A172 (cell line): ENCODE measurements at places on chromosomes 12 and 14.

DNA sequence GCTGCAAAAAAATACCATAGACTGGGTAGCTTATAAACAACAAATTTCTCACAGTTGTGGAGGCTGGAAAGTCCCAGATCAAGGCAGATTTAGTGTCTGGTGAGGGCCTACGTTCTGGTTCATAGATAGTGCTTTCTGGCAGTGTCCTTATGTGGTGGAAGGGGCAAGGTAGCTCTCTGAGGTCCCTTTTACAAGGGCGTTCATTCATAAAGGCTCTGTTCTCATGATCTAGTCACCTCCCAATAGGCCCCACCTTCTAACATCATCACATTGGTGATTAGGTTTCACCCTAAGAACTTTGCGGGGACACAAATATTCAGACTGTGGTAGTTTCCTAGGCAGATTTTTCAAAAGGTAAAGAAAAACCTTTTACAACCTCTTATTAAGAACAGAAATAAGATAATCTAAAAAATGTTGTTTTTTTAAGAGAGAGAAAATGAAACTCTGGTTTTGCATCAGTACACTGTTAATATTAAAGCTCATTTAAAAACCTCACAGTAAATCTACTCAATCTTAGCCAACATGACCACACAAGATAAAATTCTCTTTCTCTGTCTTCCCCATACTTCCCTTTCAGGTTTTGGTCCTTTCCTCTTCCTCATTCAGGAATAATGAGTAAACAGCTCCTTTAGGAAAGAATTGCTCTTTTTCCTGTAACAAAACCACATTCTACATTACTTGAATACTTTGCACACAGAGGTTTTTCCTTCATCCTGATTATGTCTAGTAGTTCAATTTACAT is 117.5 kb downstream of the UNC79 start:
- DNase-seq: no peak

DNA sequence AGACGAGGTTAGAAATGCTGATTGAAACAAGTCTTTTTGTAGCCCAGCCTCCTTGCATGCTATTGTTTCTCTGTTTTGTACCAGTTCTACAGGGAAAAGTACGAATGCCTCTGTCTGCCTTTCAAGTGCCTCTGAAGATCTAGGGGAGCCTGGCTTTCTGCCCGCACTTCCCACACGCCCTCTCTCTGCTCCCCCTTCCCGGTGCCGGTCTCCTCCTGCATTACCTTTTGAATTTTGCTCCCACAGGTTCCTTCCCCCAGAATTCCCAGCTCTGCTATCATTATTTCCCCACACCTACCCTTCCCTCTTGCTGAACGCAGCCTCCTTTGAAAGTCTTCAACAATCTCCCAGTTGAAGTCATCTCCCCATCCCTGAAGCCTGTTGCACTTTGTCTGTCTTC is 689.7 kb downstream of the BCL11B start:
- DNase-seq: no peak

DNA sequence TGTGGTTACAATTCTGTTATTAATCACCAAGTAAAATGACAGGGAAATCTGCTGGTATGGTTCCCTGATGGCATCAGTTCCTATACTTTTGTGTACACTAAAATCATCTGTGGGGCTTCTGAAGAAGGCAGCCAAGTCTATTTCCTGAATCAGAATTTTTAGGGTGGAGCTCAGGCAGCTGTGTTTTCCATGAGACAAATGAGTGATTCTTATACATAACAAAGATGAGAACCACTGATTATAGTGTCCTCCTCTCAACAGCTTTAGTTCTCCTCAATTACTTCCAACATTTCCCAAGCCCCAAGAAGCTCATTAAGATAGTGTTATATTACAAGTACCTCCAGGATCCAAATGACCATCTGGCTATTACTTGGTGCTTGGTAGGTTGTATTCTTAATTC is 64.5 kb upstream of the USP44 start:
- no peak for DNase-seq

DNA sequence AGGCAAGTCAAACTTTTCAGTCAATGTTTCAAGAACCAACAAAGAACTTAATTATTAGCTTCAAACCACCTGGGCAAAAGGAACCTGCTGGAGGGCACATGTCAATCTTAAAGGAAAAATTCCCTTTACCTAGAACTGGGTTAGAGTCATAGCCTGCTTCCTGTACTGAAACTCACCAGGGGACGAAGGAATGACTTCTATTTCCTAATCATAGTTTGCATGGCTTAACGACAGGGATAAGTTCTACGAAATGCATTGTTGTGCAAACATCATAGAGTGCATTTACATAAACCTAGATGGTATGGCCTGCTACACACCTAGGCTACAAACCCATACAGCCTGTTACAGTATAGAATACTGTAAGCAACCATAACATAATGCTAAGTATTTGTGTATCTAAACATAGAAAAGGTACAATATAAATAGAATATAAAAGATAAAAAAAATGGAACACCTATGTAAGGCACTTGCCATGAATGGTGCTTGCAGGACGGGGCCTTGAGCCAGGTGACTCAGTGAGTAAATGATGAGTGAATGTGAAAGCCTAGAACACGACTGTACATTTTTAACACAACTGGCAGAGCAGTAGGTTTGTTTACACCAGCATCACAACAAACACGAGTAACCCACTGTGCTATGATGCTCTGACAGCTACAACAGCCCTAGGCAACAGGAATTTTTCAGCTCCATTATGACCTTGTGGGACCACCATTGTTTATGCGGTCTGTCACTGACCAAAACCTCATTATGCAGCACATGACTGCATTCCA is 234.9 kb upstream of the CAND1 start:
- DNase-seq: peak; percentile 10
